ENCODE measurements at places on chromosomes 4 and X. TPM values are rescaled to one million over a fixed set of nuclear protein-coding genes. Genes with fewer than 3 reads are reported as not detected.

Gene CWH43
- total RNA-seq = not detected

Gene AR
- total RNA-seq = 3.5 TPM

Gene TMEM185A
- total RNA-seq = 29.3 TPM

Gene CENPVL1
- not detected for total RNA-seq

Gene NCAPG
- 22.0 TPM for total RNA-seq

Gene LDB2
- not detected for total RNA-seq

Gene ELF4
- total RNA-seq = 29.0 TPM

Gene PLAC1
- 0.59 TPM for total RNA-seq

Gene MAOA
- 1.2 TPM for total RNA-seq

Gene LONRF3
- 2.8 TPM for total RNA-seq

Gene TEX13B
- not detected for total RNA-seq

Gene PABPC1L2B
- total RNA-seq = not detected

Gene PPM1K
- 0.68 TPM for total RNA-seq

Gene SMIM10
- total RNA-seq = 0.11 TPM

Gene MAGEA12
- 0.29 TPM for total RNA-seq

Gene F8A3
- 1.0 TPM for total RNA-seq

Gene TMEM35A
- total RNA-seq = not detected

Gene CDKN2AIP
- total RNA-seq = 10.1 TPM

Gene GPR50
- total RNA-seq = 0.20 TPM

Gene OTUD6A
- not detected for total RNA-seq

Gene PAGE5
- not detected for total RNA-seq

Gene PFKFB1
- 0.10 TPM for total RNA-seq

Gene AREG
- 21.5 TPM for total RNA-seq

Gene CD38
- 13.0 TPM for total RNA-seq

Gene ZCCHC18
- total RNA-seq = 0.09 TPM

All from A549 treated with AZD2906 at 1 μM for 4 hours (cell line).